ENCODE measurements at places on chromosomes 7 and 10.

- no peak for DNase-seq
- peaks cover 14% of the 10 kb centered on the region for H3K36me3 ChIP-seq
- H3K27ac ChIP-seq = no peak overlapping the region
- peaks cover 8% of the 10 kb centered on the region for H3K4me1 ChIP-seq
- peaks cover 6% of the 10 kb centered on the region for H3K27me3 ChIP-seq
- H3K4me3 ChIP-seq = no peak overlapping the region
Observed at GRCh38 chr10:130188195-130189175, 52.3 kb downstream of the GLRX3 start.

GRCh38 chr7:34074421-34074820 is 169.1 kb downstream of the BMPER start:
- no peak overlapping the region for H3K27ac ChIP-seq
- no peaks in the 10 kb centered on the region for H3K36me3 ChIP-seq
- no peak overlapping the region for H3K4me3 ChIP-seq
- H3K4me1 ChIP-seq = no peaks in the 10 kb centered on the region
- H3K27me3 ChIP-seq = peaks cover 3% of the 10 kb centered on the region

DNA sequence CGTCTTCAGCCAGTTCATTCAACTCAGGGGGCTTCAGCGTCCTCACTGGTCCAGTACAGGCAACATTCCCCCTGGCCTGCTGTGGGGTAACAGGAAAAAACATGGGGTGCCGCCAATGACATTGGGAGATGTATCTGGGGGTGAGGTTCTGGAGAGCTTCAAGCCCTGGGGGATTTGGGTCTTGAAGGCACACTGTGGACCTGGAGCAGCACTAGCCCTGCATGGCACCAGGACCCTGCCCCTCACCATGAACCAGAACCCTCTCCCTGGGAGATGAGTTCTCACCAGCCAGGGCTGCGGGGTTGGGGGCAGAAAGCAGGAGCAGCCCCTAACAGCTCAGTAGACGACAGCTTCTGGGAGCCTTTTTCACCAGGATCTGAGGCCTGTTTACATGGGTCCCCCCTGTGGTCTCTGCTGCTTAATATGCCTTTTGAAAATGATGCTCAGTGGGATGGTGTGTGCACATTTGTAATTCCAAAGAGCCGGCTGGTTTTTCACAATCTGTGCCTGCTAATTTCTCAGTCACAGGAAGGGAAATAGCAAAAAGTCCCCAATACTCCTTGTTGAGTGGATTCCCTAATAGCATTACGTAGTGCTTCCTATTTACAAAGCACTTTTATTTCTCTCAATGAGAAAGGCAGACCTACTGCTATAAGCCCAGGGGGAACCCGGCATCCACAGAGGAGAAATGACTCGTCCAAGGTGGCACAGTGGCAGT is 509.5 kb downstream of the RPS24 start:
- H3K4me3 ChIP-seq = no peak overlapping the region
- H3K36me3 ChIP-seq = no peaks in the 10 kb centered on the region
- H3K27ac ChIP-seq = peak overlapping the region; percentile 68
- DNase-seq = no peak
- peaks cover 4% of the 10 kb centered on the region for H3K27me3 ChIP-seq

DNA sequence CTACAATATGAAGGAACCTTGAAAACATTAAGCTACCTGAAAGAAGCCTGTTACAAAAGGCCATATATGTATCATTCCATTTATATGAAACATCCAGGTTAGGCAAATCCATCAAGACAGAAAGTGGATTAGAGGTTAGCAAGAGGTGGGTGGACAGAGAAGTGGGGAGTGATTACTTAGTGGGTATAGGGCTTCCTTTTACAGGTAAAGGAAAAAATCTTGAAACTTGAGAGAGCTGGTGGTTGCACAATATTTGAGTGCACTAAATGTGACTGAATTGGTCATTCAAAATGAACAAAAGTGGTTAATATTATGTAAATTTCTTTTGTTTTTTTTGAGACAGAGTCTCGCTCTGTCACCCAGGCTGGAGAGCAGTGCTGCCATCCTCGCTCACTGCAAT is 119.4 kb upstream of the KIF5B start:
- no peaks in the 10 kb centered on the region for H3K27me3 ChIP-seq
- H3K36me3 ChIP-seq = no peaks in the 10 kb centered on the region
- DNase-seq = no peak
- H3K4me1 ChIP-seq = no peaks in the 10 kb centered on the region

GRCh38 chr7:151630851-151631569 is 111.3 kb upstream of the RHEB start:
- H3K27ac ChIP-seq = peak overlapping the region; percentile 78
- H3K36me3 ChIP-seq = peaks cover 5% of the 10 kb centered on the region
- no peaks in the 10 kb centered on the region for H3K27me3 ChIP-seq

DNA sequence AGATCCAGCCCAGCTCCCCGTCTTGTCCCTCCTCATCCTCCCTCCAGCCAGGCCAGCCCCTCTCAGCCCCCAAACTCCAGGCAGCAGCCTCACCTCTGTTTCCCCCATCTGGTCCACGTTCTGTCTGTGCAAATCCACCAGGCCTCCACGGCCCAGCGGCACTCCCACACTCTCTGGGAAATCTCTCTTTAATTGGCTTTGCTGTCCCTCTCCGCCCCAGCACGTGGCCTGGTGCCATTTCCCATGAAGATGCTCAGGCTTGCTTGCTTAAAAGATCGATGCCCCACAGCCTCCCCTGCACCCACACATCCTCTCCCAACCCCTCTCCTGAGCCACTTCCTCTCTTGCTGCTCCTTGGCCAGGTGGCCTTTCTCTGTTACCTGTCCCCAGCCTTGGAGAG is 39.3 kb downstream of the PRF1 start:
- H3K4me1 ChIP-seq = peaks cover 48% of the 10 kb centered on the region
- DNase-seq = no peak
- no peaks in the 10 kb centered on the region for H3K36me3 ChIP-seq
- no peak overlapping the region for H3K4me3 ChIP-seq
- H3K27me3 ChIP-seq = no peaks in the 10 kb centered on the region
- H3K27ac ChIP-seq = peak overlapping the region; percentile 26

- no peaks in the 10 kb centered on the region for H3K27me3 ChIP-seq
- no peaks in the 10 kb centered on the region for H3K36me3 ChIP-seq
- DNase-seq = no peak
- H3K27ac ChIP-seq = no peak overlapping the region
- H3K4me3 ChIP-seq = peak overlapping the region; percentile 18
Observed at GRCh38 chr10:62492012-62492869, 118.1 kb downstream of the ZNF365 start.

DNA sequence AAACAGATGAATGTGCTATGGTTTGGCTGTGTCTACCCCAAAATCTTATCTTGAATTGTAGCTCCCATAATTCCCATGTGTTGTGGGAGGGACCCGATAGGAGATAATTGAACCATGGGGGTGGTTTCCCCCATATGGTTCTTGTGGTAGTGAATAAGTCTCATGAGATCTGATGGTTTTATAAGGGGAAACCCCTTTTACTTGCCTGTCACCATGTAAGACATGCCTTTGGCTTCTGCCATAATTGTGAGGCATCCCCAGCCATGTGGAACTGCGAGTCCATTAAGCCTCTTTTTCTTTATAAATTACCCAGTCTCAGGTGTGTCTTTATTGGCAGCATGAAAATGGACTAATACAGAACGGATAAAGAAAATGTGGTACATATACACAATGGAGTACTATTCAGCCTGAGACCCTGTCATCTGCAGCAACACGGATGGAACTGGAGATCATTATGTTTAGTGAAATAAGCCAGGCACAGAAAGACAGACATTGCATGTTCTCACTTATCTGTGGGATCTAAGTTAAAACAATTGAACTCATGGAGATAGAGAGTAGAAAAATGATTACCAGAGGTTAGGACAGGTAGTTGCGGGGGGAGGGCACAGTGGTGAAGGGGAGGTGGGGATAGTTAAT is 587.6 kb upstream of the NRP1 start:
- H3K4me1 ChIP-seq = no peaks in the 10 kb centered on the region
- DNase-seq = no peak
- H3K27ac ChIP-seq = no peak overlapping the region

DNA sequence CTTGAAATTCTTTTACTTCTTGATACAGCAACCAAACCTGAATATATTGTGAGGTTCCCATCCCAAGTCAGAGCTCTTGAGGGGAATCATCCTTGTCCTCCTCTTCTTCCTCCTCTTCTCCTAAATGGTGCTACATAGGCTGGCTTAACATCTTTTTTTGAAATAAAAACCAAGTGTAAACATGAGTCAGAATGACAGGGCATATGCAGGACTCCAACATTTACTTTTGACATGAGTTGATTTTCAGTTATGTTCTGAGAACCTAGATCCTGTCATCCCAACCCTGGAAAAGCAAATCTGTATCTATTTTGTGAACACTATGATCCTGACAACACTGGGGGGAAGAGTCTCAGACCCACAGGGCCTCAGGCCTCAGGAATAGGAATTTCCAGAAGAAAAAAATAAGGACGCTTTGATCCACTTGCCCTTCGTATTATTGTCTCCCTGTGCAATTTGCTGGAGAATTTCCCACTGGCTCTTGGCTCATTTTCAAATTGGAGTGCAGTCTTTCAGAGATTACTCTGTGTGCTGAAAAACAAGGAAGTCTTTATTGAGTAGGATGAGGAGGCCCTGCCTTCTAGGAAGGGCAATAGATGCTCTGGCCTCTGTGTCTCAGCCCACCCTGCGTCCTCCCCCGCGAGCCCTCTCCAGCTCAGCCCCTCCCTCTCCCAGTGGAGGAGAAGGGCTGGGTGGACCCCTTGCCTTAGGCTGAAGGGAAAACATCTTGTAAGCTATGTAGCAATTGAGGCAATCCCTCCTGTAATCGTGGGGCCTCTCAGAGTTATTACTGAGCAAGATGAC is 121.6 kb downstream of the CREB5 start:
- no peaks in the 10 kb centered on the region for H3K36me3 ChIP-seq
- no peak overlapping the region for H3K27ac ChIP-seq
- no peak for DNase-seq
- H3K4me1 ChIP-seq = no peaks in the 10 kb centered on the region
- H3K27me3 ChIP-seq = peaks cover 10% of the 10 kb centered on the region

DNA sequence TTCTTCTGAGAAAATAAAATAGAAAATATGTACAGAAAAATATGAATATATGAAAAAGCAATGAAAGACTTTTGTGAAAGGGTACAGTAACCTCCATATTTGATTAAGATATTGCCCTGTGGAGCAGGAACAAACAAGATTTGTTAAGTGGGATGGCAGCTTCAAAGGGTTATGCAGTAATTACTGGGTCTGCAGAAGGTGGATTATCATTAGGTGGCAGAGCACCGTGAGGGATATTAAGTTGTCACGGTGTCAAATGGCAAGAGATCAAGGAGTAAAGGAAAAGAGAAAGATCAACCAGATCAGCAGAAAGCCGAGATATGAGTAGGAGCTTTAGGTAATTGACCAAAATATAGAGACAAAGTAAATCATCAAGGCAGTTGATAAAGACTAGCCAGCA is 44.1 kb downstream of the DGKB start:
- no peak overlapping the region for H3K27ac ChIP-seq
- no peaks in the 10 kb centered on the region for H3K36me3 ChIP-seq
- H3K4me3 ChIP-seq = no peak overlapping the region
- no peaks in the 10 kb centered on the region for H3K27me3 ChIP-seq
- H3K4me1 ChIP-seq = no peaks in the 10 kb centered on the region

DNA sequence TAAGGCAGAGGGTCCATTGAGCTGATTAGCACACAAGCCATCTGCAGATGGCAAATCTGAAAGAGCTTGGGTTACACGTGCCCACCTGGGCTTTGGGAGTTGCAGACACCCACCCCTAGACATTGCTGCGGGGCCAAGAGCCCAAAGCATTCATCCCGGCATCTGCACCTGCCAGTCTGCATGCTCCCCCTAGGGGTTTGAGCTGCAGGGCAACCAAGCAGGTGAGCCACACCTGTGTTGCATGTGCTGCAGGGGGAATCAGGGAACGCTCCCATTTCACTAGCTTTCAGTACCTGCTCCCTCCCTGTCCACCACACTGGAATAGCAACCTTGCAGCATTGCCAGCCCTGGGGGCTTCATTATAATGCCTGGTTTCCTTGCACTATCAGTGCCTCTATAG is 21.1 kb downstream of the C7orf33 start:
- H3K36me3 ChIP-seq = peaks cover 4% of the 10 kb centered on the region
- no peak overlapping the region for H3K4me3 ChIP-seq
- H3K27me3 ChIP-seq = peaks cover 44% of the 10 kb centered on the region
- no peaks in the 10 kb centered on the region for H3K4me1 ChIP-seq
- no peak for DNase-seq

GRCh38 chr10:117784776-117785175 is 242.2 kb downstream of the EMX2 start:
- no peaks in the 10 kb centered on the region for H3K4me1 ChIP-seq
- peaks cover 23% of the 10 kb centered on the region for H3K27me3 ChIP-seq
- H3K36me3 ChIP-seq = no peaks in the 10 kb centered on the region

GRCh38 chr7:15433151-15433550 is 128.7 kb downstream of the AGMO start:
- no peaks in the 10 kb centered on the region for H3K27me3 ChIP-seq
- no peak overlapping the region for H3K4me3 ChIP-seq
- DNase-seq = no peak
- no peaks in the 10 kb centered on the region for H3K4me1 ChIP-seq

DNA sequence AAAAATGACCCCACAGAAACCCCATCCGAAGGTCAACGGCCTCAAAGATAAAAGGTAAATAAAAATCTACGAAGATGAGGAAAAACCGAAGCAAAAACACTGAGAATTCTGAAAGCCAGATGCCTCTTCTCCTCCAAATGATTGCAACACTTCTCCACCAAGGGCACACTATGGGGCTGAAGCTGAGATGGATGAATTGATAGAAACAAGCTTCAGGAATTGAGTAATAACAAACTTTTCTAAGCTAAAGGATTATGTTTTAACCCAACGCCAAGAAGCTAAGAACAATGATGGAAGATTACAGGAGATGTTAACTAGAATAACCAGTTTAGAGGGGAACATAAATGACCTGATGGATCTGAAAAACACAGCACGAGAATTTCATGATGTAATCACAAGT is 127.8 kb downstream of the MACC1 start:
- H3K4me1 ChIP-seq = no peaks in the 10 kb centered on the region
- DNase-seq = no peak
- peaks cover 23% of the 10 kb centered on the region for H3K36me3 ChIP-seq
- H3K4me3 ChIP-seq = no peak overlapping the region
- H3K27ac ChIP-seq = no peak overlapping the region
- no peaks in the 10 kb centered on the region for H3K27me3 ChIP-seq

Data from natural killer cell treated with Interleukin-12 subunit alpha and Interleukin-12 subunit beta and Interleukin-15 and Interleukin-18, amount 100 ng/mL, for 72 hours (primary cell).